ENCODE measurements at places on chromosomes 1 and 21. TPM values are rescaled to one million over a fixed set of nuclear protein-coding genes. Genes with fewer than 3 reads are reported as not detected.

- no peaks in the 10 kb centered on the region for H3K4me1 ChIP-seq
- H3K27me3 ChIP-seq = no peaks in the 10 kb centered on the region
- H3K4me3 ChIP-seq = no peak overlapping the region
- no peaks in the 10 kb centered on the region for H3K36me3 ChIP-seq
- no peak for DNase-seq
These were observed 59.8 kb downstream of the XCL1 start for GRCh38 chr1:168636200-168636599.

DNA sequence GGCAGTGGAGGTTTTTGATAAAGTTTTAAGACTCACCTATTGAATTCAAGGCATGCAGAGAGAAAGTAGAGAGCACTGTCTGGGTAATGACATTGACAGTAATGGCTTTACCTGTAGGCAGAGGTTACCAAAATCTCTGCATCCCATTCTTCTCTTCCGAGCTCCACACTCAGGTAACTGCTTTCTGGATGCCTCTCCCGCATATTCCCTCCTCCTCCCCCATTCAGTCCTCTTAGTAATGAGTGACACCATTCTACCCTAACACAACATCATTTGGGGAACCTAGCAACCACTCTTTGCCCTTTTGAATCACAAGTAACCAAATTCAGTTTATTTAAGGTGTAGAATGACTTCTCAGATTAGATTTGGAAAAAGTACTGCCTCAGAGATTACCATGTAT lies 56.5 kb downstream of the DYRK1A start:
- H3K27ac ChIP-seq = no peak overlapping the region
- H3K36me3 ChIP-seq = peaks cover 11% of the 10 kb centered on the region
- peaks cover 80% of the 10 kb centered on the region for H3K4me1 ChIP-seq
- DNase-seq = no peak
- no peaks in the 10 kb centered on the region for H3K27me3 ChIP-seq

DNA sequence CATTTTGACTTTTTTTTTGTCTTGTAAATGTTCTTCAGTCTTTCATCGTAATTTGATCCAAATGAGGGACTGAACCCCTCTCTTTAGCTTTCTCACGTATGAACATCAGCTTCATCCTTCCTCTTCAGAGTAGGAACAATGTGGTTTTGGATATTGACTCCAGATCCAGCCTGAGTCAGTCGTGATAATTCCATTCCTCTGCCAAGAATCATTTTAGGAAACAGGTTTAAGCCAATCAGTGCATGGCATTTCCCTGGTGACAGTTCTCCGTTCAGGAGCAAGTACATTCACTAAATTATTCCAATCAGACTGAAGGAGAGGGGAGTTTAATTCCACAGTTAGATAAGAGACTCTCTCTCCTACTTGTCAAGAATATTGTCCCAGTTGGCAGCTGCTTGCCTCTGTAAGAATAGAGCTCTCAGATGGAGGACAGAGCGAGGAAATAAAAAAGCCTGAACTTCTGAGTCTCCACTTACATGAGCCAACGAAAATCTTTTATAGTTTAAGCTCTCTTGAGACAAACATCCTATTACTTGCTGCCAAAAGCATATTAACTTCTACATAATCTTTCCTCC lies 18.6 kb downstream of the RHOU start:
- DNase-seq = no peak
- no peaks in the 10 kb centered on the region for H3K4me1 ChIP-seq
- H3K36me3 ChIP-seq = peaks cover 3% of the 10 kb centered on the region
- no peak overlapping the region for H3K27ac ChIP-seq
- no peak overlapping the region for H3K4me3 ChIP-seq

DNA sequence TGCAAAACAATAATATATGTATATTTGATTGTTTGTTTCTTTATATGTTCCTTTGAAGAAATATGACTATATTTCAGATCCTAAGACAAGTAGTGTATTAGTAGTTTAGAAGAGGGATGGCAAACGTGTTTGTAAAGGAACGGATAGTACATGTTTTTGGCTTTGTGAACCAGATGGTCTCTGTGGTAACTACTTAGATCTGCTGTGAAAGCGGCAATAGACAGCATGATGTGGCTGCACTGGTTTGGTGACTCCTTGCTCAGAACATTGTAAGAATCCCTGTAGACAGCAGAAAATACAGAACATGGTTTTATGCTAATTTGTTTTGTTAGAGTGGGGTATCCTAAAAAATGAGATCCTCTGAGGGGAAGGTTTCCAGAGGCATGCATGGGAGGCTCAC lies 3.1 kb downstream of the ACADM start:
- H3K27ac ChIP-seq = peak overlapping the region; percentile 35
- no peak overlapping the region for H3K4me3 ChIP-seq
- H3K27me3 ChIP-seq = no peaks in the 10 kb centered on the region
- H3K4me1 ChIP-seq = peaks cover 48% of the 10 kb centered on the region
- DNase-seq = no peak

TEDDM1 gene
- total RNA-seq = not detected

SHE gene
- not detected for total RNA-seq

DNA sequence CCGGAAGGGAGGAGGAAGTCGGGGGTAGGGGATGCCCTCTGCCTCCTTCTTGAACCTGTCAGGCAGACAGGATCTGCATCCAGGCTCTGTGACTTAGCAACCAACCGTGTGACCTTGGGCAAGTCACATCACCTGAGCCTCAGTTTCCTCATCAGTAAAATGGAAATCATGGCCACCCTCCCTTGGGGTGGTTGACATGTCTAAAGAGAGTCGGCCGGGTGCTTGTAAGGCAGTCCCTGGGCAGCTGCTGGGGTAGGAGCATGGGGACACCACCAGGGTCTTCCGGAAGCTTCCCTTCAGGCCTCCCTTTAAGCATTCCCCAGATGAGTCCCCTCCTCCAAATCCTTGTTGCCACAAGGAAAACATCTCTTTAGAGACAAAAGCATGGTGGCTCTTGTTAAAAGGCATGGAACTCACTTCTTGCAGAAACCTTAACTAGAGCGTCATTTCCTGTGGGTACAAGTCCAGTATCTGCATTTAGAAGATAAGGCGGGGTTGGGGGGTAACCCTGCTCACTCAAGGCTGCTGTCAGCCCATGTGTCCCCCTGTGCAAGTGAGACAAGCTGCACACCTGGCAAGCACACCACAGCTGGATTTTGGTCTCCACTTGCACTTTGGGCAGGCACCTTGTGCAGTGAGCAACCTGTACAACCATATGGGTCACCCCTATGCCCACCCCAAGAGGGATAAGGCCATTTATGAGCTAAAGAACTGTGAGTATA lies 10.4 kb downstream of the CLCNKB start:
- H3K4me3 ChIP-seq = no peak overlapping the region
- H3K27ac ChIP-seq = no peak overlapping the region

TRIM58 gene
- 0.14 TPM for total RNA-seq

GRCh38 chr1:209661071-209661470 lies 8.8 kb upstream of the LAMB3 start:
- no peak overlapping the region for H3K4me3 ChIP-seq
- no peak overlapping the region for H3K27ac ChIP-seq
- H3K27me3 ChIP-seq = peaks cover 2% of the 10 kb centered on the region
- H3K4me1 ChIP-seq = peaks cover 5% of the 10 kb centered on the region
- DNase-seq = no peak

GRCh38 chr1:200351826-200352549 lies 57.8 kb downstream of the ZNF281 start:
- peak overlapping the region; percentile 80 for H3K4me3 ChIP-seq
- H3K36me3 ChIP-seq = no peaks in the 10 kb centered on the region
- peak overlapping the region; percentile 88 for H3K27ac ChIP-seq
- H3K4me1 ChIP-seq = peaks cover 27% of the 10 kb centered on the region

GRCh38 chr21:33902349-33902748 lies 13.3 kb downstream of the ATP5PO start:
- H3K4me1 ChIP-seq = peaks cover 7% of the 10 kb centered on the region
- no peak overlapping the region for H3K27ac ChIP-seq
- peaks cover 22% of the 10 kb centered on the region for H3K36me3 ChIP-seq
- no peak overlapping the region for H3K4me3 ChIP-seq

DNA sequence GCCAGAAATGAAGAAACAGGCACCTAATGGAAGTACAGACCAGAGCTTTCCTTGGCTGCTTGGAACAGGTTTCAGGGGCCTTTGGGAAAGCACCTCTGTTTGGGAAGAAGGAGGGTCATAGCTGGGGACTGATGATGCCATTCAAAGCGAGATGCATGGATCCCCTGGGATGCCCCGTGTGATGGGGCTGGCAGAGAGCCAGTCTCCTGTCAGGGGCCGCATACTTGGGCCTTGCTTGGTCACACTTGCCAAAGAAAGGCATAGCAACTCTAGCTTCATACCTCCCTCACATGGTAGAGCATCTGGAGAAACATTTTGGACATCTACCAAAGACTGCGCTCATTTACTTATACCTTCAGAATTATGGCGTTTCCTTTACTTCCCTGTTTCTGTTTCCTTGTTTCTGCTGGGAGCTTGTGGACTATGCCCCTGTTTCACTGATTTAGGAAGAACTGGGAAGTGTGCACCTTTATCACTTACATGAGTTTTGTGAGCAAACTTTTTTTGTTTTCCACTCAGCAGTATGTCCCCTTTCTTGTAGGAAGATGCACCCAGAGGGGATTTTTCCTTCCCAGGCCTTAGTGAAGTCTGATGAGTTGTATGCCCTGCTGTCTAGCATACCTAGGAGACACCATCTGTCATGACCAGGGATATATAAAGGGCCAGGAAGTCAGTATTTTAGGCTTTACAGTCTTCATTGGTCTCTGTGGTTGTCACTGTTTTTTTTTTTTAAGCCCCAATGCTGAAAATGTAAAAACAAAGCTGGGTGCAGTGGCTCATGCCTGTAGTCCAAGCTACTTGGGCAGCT lies 19.8 kb upstream of the ST3GAL3 start:
- H3K4me3 ChIP-seq = no peak overlapping the region
- H3K36me3 ChIP-seq = peaks cover 92% of the 10 kb centered on the region
- H3K4me1 ChIP-seq = peaks cover 6% of the 10 kb centered on the region
- H3K27ac ChIP-seq = no peak overlapping the region
- H3K27me3 ChIP-seq = no peaks in the 10 kb centered on the region
- no peak for DNase-seq

- no peak for DNase-seq
- H3K36me3 ChIP-seq = no peaks in the 10 kb centered on the region
- H3K27ac ChIP-seq = no peak overlapping the region
- peaks cover 3% of the 10 kb centered on the region for H3K27me3 ChIP-seq
- H3K4me3 ChIP-seq = no peak overlapping the region
- H3K4me1 ChIP-seq = peaks cover 7% of the 10 kb centered on the region
These were observed 121.5 kb downstream of the CAMTA1 start for GRCh38 chr1:6906783-6907182.

DNA sequence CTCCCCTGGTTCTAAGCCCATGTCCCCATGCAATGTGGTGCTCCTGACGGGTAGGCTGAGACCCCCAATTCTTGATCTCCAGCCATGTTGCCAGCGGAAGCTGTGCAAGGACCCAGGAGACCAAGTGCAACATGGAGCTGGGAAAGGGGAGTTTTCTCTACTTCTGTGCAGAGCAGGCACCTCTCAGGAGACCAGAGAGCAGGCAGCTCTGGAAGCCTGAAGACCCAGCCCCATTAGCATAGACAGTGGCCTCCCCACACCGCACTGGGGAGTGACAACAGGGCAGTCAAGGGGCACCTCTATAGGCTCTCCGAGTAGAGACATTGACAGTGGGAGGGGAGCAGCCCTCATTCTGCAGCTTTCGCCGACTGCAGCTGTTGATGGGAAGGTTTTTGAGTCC lies 410.2 kb downstream of the MATN1 start:
- no peak overlapping the region for H3K27ac ChIP-seq
- DNase-seq = no peak
- H3K27me3 ChIP-seq = peaks cover 33% of the 10 kb centered on the region
- no peak overlapping the region for H3K4me3 ChIP-seq
- no peaks in the 10 kb centered on the region for H3K4me1 ChIP-seq

ACTL8 gene
- total RNA-seq = not detected

ADAR gene
- 251 TPM for total RNA-seq

DNA sequence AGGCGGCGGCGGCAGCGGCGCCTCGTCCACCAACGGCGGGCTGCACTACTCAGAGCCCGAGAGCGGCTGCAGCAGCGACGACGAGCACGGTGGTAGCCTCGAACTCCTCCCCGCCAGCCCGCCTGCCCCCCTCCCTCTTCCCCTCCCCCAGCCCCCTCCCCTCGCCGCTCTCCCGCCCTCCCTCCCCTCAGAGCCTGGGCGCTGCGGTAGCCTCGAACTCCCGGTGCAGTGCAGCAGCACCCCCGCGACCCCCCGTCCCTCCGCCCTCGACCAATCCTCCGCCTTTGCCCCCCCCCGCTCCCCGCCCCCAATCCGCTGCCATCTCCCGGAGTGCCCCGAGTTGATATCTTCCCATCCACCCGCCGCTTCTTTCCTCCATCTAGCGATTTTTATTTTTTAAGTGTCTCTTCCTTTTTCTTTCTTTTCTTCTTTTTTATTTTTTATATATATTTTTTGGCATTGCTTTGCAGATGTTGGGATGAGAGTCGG lies 516 bp downstream of the RCOR3 start:
- no peak for DNase-seq
- H3K4me1 ChIP-seq = peaks cover 12% of the 10 kb centered on the region
- peak overlapping the region; percentile 85 for H3K4me3 ChIP-seq
- H3K27ac ChIP-seq = peak overlapping the region; percentile 75
- H3K27me3 ChIP-seq = no peaks in the 10 kb centered on the region

GRCh38 chr1:180670681-180671080 lies 38.9 kb downstream of the XPR1 start:
- peaks cover 43% of the 10 kb centered on the region for H3K36me3 ChIP-seq
- no peak overlapping the region for H3K4me3 ChIP-seq
- H3K27ac ChIP-seq = no peak overlapping the region
- H3K27me3 ChIP-seq = no peaks in the 10 kb centered on the region
- H3K4me1 ChIP-seq = peaks cover 24% of the 10 kb centered on the region
- DNase-seq = no peak
